ENCODE measurements at places on chromosomes 5 and 9. TPM values are rescaled to one million over a fixed set of nuclear protein-coding genes. Genes with fewer than 3 reads are reported as not detected.

SECISBP2 gene
- total RNA-seq = 27.0 TPM

CARTPT gene
- not detected for total RNA-seq

IFNA21 gene
- not detected for total RNA-seq

TMEM167A gene
- total RNA-seq = 91.5 TPM

ADCY2 gene
- total RNA-seq = not detected

SLC6A18 gene
- total RNA-seq = not detected

DPH7 gene
- 25.2 TPM for total RNA-seq

C5orf34 gene
- 2.7 TPM for total RNA-seq

RANBP17 gene
- 12.5 TPM for total RNA-seq

FNIP1 gene
- 49.1 TPM for total RNA-seq

BARHL1 gene
- total RNA-seq = not detected

LCP2 gene
- total RNA-seq = not detected

JAKMIP2 gene
- 0.13 TPM for total RNA-seq

PCDHB14 gene
- 2.1 TPM for total RNA-seq

RIOK2 gene
- total RNA-seq = 27.9 TPM

TOR1A gene
- total RNA-seq = 39.6 TPM

STKLD1 gene
- total RNA-seq = 0.33 TPM

FGFR4 gene
- total RNA-seq = 0.65 TPM

CER1 gene
- not detected for total RNA-seq

FOXD4L6 gene
- 0.17 TPM for total RNA-seq

PKN3 gene
- 0.46 TPM for total RNA-seq

CLIC3 gene
- 2.9 TPM for total RNA-seq

NPDC1 gene
- 21.6 TPM for total RNA-seq

IL9 gene
- not detected for total RNA-seq

TMEM215 gene
- total RNA-seq = not detected

SLC34A3 gene
- not detected for total RNA-seq

CENPH gene
- total RNA-seq = 3.2 TPM

PCSK1 gene
- total RNA-seq = 0.30 TPM

GPRIN1 gene
- total RNA-seq = 2.9 TPM

GRXCR2 gene
- total RNA-seq = not detected

YTHDC2 gene
- total RNA-seq = 22.1 TPM

PLEKHG4B gene
- not detected for total RNA-seq

SYNPO gene
- total RNA-seq = 62.4 TPM

ZNF608 gene
- 10.1 TPM for total RNA-seq

PHF24 gene
- total RNA-seq = 0.10 TPM

PCDHGA3 gene
- 0.79 TPM for total RNA-seq

Measured in smooth muscle cell of the pulmonary artery (primary cell).